ENCODE measurements at places on chromosomes 5 and 9.

GRCh38 chr9:123997665-123998277, 13.8 kb upstream of the LHX2 start:
- DNase-seq, result peak; percentile 74

- no peak for DNase-seq
Measured at GRCh38 chr5:122404018-122404417, 92.0 kb downstream of the SNCAIP start.

- no peak for DNase-seq
Measured at GRCh38 chr5:31271567-31271966, 78.1 kb downstream of the CDH6 start.

GRCh38 chr5:127176769-127177168, 103.5 kb upstream of the C5orf63 start:
- DNase-seq, result no peak

GRCh38 chr5:33023649-33024048, 312.5 kb downstream of the NPR3 start:
- DNase-seq, result no peak

All from activated naive CD4-positive, alpha-beta T cell treated with anti-CD3 and anti-CD28 coated beads for 36 hours (primary cell).